Esophagus mucosa (tissue), 1 donor: ENCODE measurements at places on chromosomes 2 and 18. TPM values are rescaled to one million over a fixed set of nuclear protein-coding genes. Genes with fewer than 3 reads are reported as not detected.
A peak's percentile ranks its signal among the peaks of the same experiment; 100 is the strongest.

Gene TMX3
- 21.4 TPM for total RNA-seq

Gene LAPTM4A
- 85.4 TPM for total RNA-seq

Gene TACR1
- 0.64 TPM for total RNA-seq

Gene KIF3C
- 3.0 TPM for total RNA-seq

Gene KIAA2012
- not detected for total RNA-seq

DNA sequence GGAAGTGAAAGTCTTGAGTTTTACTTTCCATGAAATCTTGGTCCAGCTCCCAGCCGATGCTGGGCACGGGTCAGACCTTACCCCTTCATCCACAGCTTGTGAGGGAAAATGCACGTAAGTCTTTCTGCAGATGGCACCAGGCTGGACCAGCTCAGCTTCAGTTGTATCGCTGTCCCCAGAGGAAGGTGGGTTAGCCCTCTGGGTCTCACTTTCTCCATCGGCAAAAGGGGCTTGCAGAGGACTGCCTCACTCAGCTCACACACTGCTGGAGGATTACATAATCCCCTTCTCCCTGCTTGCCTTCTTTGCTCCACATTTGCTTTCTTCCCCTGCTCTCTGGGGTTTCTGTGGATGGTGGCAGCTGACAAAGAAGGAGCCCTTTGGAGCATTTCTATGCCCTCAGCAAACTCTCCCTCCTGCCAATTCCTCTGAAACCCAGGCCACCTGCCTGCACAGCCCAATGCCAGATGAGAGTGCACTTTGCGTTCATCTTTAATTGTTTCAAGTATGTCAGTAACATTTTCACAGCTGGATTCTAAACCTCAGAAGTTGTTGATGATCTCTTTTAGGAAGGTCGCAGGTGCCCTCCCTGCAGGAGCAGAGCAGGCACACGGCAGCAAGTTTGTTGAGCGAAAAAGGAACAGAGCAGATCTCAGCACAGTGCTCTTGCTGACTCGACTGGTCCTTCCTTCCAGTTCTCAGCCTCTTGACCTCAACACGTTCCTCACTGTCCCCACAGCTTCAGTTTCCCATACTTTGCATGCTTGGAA is 155.6 kb upstream of the GLI2 start:
- ATAC-seq, result no peak

- ATAC-seq, result no peak
Observed at GRCh38 chr2:109633284-109633961, 19.3 kb downstream of the SOWAHC start.

GRCh38 chr2:128623776-128624761 is 305.4 kb upstream of the HS6ST1 start:
- peak; percentile 22 for ATAC-seq

- ATAC-seq, result no peak
Observed at GRCh38 chr2:122033778-122034177, 278.3 kb downstream of the TSN start.
